ENCODE measurements at places on chromosomes 5 and 9.

- no peak for DNase-seq
Measured at GRCh38 chr5:81268521-81269196, 32.7 kb upstream of the ZCCHC9 start.

GRCh38 chr9:137756045-137756744, 121.4 kb upstream of the CACNA1B start:
- DNase-seq: no peak

GRCh38 chr9:134600836-134601638, 40.6 kb upstream of the COL5A1 start:
- no peak for DNase-seq

DNA sequence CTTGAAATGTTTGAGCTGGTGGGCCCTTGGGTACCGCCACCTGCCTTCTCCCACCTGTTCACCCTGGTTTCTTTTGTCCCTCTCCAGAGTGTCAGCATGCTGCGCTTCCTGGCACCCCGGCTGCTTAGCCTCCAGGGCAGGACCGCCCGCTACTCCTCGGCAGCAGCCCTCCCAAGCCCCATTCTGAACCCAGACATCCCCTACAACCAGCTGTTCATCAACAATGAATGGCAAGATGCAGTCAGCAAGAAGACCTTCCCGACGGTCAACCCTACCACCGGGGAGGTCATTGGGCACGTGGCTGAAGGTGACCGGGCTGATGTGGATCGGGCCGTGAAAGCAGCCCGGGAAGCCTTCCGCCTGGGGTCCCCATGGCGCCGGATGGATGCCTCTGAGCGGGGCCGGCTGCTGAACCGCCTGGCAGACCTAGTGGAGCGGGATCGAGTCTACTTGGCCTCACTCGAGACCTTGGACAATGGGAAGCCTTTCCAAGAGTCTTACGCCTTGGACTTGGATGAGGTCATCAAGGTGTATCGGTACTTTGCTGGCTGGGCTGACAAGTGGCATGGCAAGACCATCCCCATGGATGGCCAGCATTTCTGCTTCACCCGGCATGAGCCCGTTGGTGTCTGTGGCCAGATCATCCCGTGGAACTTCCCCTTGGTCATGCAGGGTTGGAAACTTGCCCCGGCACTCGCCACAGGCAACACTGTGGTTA, 3.3 kb downstream of the ALDH1B1 start:
- no peak for DNase-seq
